ENCODE measurements at places on chromosomes 1 and 21. TPM values are rescaled to one million over a fixed set of nuclear protein-coding genes. Genes with fewer than 3 reads are reported as not detected.

DNA sequence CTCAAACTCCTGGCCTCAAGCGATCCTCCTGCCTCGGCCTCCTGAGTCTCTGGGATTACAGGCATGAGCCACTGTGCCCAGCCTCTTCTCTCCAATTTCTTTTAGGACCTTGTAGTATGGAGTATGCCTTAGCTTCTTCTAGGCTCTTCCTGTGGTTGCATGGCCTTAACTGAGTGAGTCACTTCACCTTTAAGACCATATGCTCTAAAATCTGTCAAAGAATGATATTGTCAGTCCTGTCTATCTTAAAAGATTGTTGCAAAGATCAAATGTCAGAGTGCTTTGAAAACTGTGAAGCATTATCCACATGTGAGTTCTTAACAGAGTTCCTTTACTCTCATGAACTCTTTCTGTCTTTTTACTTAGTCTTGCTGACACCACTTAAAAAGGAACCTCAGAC is 37.2 kb downstream of the ATP2B4 start:
- DNase-seq, result no peak

SPRR4 gene
- not detected for total RNA-seq

DNA sequence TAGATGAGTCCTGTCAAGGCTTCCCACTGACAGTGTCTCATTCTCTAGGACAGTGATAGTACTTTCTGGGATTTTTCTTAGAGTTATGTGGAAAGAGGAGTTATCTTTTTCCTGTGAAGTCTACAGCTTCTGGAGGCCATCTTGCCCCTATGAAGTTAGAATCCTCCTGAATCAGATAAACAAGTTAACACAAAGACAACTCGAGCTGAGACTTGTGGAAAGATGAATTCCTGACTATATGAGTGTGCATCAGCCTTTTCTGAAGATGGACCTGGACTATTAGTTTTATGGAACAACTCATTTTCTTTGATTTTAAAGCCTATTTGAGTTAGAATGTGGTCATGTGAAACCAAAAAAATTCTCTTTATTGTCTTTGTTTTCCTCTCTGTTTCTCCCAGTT is 290.9 kb downstream of the LRRIQ3 start:
- no peak for DNase-seq

CFHR3 gene
- total RNA-seq, result not detected

- DNase-seq, result no peak
Measured at GRCh38 chr1:39047374-39048229, 21.5 kb downstream of the NDUFS5 start.

PDPN gene
- 2.4 TPM for total RNA-seq

KIFAP3 gene
- 39.7 TPM for total RNA-seq

DNA sequence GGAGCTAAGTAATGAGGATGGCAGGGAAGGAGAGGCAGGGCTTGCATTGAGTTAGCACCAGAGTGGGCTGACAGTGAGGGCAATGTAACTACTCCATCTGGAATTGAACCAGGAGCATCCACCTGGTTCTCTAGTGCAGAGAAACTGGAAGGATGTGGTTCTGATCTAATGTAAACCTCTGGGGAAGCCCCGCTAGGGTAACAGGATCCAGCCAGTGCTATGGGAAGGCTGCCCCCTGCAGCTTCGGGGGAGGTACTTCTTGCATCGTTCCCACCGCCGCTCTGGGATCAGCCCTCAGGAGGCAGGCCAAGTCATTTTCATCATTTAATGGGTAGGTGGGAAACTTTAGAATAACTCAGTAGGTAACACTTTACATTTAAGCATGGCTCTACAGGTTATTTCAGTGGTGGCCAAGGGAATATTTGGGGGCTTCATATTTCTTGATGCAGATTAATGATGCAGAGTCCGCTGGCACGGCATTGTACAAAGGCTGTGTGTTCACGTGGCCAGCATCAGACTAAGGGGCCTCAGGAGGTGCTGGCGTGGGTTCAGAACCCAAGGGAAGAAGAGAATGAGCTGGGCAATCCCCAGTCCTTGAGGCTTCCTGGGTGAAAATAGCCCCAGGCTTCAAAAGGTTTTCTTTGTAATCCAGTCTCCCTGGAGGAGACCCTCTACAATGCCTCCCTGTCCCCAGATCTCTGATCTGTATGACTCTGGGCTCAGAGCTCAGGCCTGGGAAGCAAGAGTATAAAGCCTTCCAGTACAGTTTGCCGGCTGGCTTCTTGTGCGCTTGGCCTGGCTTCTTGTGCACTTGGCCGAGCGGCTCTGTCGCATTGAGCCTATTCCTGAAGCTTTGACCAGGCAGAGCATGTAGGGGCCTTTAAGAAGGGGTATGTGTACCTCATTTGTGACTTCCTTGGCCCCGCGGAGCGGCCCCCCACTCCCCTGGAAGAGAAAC is 26.4 kb upstream of the KAZN start:
- no peak for DNase-seq

DNA sequence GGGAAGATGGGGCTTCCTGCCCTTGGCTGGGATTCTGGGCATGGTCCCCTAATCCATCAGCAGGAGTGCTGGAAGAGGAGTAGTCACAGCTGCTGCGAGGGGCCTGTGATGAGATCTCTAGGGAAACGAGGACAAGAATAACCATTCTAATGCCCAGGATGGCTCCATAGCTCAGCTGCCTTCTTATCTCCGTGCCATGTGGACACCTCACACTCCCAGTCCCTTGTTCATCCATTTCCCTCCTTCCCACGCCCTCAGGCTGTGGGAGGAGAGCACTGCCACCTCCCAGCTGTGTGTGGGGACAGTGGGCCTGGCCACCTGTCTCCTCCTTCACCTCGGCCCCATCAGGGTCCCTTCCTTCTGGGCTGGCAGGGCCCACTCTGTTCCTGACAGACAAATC is 16.1 kb upstream of the ETV3 start:
- no peak for DNase-seq

RXFP4 gene
- total RNA-seq, result 2.3 TPM

- DNase-seq, result no peak
Measured at GRCh38 chr1:56215086-56215485, 364.3 kb downstream of the PLPP3 start.

KCNH1 gene
- total RNA-seq, result 16.5 TPM

DNA sequence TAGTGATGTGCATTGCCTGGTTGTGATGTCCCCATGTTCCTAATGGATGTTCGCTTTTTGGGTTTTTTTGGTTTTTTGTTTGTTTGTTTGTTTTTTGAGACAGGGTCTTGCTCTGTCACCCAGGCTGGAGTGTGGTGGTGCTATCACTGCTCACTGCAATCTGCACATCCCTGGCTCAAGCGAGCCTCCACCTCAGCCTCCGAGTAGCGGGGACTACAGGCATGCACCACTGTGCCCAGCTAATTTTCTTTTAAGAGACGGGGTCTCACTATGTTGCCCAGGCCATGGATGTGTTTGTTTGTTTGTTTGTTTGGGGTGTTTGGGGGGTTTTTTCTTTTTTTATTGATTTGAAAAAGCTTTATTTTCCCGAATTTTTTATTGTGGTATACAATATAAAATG is 2.1 kb downstream of the COL6A2 start:
- DNase-seq, result no peak

GRCh38 chr1:165152109-165152508 is 204.4 kb downstream of the LMX1A start:
- DNase-seq, result no peak

- no peak for DNase-seq
Measured at GRCh38 chr1:165915480-165915879, 88.1 kb downstream of the UCK2 start.

DNA sequence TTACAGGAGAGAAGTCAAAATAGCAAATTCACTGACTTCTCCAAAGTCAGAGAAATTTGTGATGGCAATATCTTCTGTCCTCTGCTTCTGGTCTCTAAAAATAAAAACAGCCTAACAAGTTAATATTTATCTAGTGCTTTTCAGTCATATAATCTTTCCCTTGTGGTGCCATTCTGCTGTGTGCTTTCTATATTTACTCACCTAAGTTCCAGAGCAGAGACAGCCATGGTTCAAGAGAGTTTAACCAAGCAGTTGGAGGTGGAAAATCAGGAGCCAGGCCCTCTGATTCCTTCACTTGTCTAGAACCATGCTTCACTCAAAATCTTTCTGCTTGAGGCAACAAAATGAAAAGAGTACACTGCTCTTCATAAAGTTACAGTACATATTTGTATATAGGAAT is 39.3 kb downstream of the BRINP2 start:
- no peak for DNase-seq

NUDT4B gene
- 20.0 TPM for total RNA-seq

DNA sequence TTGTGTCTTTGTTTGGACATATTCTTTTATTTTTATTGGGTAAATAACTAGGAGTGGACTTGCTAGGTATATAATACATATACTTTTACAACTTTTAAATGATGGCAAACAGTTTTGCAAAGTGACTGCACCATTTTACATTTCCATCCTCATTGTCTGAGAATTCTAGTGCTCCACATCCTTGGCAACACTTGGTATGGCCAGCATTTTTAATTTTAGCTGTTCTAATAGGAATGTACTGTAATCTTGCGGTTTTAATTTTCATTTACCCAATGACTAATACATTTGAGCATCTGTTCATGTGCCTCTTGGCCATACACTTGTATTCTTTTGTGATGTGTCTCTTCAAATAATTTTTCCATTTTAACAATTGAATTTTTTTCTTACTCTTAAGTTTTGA is 37.0 kb upstream of the ATP6V1G3 start:
- no peak for DNase-seq

SPATA46 gene
- not detected for total RNA-seq

- DNase-seq, result no peak
Measured at GRCh38 chr21:45196620-45197019, 91.1 kb downstream of the POFUT2 start.

DNA sequence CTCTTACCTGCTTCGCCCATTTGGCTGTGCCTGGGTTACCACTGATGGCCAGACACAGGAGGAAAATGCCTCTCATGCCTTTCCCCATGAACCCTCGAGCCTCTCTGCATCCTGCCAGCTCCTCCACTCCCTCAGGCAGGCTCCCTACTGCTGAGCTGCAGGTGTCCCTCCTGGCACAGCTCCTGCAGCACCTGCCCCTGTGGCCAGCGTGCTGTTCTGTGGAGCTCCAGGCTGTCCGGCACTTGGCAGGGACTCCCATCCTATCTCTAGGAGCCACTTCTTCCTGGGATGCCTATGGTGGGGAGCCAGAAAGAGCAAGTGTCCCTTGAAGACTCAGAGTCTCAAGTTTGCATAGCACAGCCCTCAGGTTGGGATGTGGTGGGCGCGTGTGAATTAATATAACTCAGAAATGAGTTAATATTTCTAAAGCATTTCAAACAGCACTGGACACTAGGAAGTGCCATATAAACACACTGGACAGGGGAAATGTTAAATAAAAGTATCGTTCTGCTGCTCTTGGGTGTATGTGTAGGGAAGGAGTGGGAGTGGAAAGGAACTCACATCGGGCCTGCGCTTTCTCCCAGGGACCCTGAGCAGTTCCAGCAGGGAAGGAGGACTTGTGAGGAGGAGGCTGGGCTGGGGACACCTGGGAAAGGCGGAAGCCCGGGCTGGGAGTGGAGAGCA is 2.7 kb downstream of the LRRC71 start:
- no peak for DNase-seq

GPR25 gene
- not detected for total RNA-seq

TMEM200B gene
- 2.1 TPM for total RNA-seq

C1orf87 gene
- not detected for total RNA-seq

GRCh38 chr1:227951624-227952373 is 4.1 kb upstream of the WNT9A start:
- peak; percentile 31 for DNase-seq

GRCh38 chr1:66335859-66336640 is 197.9 kb upstream of the SGIP1 start:
- DNase-seq, result peak; percentile 95

GRCh38 chr1:225876900-225877510 is 5.2 kb downstream of the TMEM63A start:
- DNase-seq, result no peak

NBPF10 gene
- 2.5 TPM for total RNA-seq

DPT gene
- 20.3 TPM for total RNA-seq

DNA sequence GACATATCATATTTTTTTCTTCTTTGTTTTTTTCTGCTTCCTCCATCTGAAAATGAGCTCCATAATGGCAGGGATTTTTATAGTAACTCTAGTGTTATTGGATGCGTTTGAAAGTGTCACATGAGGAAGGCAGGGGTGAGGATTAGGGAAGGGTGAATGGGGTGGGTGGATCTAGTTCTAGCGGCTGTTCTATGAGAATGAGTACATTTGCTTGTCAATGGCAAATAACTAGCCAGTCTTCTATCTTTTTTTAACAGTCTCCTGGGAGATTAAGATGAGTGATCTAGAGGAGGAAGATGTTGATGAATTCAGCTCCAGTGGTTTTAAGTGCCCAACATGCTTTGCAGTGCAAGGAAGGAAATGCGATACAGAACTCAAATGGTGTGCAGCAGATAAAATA is 5.8 kb downstream of the OR14I1 start:
- DNase-seq, result no peak

DNA sequence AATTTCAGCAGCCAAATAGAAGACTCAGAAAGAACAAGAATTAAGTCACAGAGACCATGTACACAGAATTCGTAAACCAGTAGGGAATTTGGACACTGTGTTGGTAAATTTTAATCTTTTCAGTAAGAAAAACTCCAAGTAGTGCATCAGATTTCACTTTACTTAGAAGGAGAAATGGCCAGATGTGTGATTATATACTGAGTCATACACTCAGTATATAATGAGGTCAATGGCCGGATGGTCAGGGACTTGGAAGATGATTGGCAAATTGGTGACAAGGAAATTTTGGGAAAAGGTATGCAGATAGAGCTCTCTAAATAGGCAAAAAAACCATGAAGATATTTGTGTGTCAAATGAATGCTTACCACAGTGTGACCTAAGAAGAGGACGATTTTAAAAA is 399.8 kb upstream of the LRRC7 start:
- no peak for DNase-seq

DNA sequence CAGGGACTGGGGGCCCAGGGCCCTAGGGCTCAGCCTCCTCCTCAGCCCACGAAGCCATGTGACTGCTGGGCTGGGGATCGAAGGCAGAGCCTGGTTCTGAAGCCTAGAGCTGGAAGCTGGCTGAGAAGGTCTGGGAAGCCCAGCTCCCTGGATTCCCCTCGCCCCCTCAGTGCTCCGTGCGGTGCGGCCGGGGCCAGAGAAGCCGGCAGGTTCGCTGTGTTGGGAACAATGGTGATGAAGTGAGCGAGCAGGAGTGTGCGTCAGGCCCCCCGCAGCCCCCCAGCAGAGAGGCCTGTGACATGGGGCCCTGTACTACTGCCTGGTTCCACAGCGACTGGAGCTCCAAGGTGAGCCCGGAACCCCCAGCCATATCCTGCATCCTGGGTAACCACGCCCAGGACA is 9.1 kb downstream of the ADAMTSL4 start:
- DNase-seq, result no peak

DNA sequence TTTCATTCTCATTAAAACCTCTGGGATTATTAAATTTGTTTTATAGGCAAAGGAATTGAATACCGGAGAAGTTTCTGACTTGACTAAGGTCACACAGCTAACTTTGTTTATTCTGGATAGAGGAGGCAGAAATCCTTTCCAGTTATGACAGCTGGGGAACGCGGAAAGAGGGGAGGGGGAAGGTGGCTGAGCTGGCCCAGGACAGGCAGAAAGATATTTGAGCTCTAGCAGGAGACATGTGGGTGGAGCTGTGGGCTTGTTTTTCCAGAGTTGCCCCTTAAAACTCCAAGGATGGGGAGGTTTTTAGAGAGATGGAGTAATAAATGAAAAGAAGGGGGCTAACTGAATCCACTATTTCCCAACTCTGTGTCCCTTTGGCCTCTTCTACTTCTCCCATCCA is 27.8 kb downstream of the FOXD2 start:
- no peak for DNase-seq

MPL gene
- not detected for total RNA-seq

ZNF593OS gene
- total RNA-seq, result not detected

Measured in Peyer's patch (tissue), 4 donors.